CD4-positive, alpha-beta T cell treated with Interleukin-4 for 4 hours (primary cell): ENCODE measurements at places on chromosomes 1 and 21.
A peak's percentile ranks its signal among the peaks of the same experiment; 100 is the strongest.

DNA sequence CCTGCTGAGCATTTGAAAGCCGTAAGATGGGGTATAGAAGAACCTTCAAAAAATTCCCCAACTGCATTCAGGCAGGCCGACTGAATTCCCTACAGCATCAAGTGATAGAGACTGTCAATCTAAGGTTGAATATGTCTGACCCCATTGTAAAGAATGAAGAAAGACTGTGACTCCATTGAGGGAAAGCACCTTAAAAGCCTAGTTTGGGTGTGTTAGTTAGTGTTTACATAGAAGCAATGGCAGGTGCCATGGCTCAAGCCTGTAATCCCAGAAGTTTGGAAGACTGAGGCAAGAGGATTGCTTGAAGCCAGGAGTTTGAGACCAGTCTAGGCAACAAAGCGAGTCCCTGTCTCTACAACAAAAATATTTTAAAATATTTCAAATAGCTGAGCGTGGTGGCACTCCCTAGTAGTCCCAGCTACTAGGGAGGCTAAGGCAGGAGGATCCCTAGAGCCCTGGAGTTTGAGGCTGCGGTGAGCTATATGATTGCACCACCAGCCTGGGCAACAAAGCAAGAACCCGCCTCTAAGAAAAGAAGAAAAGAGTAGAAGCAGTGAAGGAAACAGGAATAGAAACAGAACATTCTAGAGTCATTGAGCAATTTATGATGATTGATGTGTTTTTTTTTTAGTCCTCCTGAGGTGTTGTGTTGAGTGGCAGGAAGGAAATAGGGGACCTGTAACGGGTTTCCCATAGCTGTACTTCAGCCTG is 15.4 kb downstream of the POLR3GL start:
- DNase-seq: peak; percentile 66

DNA sequence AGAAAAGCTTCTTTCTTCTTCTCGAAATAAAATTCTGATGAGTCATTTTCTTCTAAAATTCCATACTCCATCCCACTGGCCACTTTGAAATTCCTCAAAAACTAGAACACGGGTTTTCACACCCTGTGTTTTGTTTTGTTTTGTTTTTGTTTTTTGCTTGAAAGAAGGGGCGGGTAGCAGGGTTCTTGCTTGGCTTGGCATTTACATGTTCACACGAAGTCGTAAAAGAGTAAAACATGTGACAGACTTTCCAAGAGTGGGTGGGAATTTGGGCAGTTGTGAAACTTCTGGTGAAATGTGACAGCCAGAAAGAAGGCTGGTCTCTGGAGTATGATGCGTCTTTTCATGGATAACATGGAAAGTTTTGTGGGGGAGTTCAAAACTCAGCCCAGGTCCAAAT is 47.1 kb upstream of the FMN2 start:
- DNase-seq: no peak

- DNase-seq: no peak
Observed at GRCh38 chr1:37482004-37482785, 7.8 kb downstream of the ZC3H12A start.

- DNase-seq: no peak
Observed at GRCh38 chr1:15141935-15142539, 11.5 kb upstream of the TMEM51 start.

GRCh38 chr1:8014381-8014988 is 11.6 kb downstream of the ERRFI1 start:
- DNase-seq: no peak

DNA sequence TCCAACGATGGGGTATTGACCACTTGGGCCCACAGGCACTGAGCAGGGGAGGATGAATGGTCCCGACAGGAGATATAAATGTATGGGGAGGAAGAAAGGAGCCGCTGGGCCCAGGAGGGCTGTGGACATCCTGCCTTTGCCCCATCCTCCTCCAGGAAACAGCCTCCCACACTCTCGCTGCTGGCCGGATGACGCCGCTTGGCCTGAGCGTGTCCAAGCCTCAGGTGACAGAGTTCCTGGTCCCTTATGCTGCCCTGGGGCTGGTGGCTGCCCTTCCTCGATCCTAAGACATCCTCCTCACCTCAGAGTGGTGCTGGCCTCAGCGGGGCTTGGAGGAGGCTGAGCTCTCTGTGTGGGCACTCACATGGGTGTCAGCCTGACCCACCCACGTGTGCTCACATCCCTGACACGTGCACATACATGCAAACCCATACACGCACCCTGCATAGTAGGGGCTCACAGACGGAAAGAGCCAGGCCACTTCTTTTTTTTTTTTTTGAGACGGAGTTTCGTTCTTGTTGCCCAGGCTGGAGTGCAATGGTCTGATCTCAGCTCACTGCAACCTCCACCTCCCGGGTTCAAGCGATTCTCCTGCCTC is 5.9 kb upstream of the SERINC2 start:
- DNase-seq: no peak

GRCh38 chr1:169568497-169568896 is 17.8 kb downstream of the F5 start:
- no peak for DNase-seq

DNA sequence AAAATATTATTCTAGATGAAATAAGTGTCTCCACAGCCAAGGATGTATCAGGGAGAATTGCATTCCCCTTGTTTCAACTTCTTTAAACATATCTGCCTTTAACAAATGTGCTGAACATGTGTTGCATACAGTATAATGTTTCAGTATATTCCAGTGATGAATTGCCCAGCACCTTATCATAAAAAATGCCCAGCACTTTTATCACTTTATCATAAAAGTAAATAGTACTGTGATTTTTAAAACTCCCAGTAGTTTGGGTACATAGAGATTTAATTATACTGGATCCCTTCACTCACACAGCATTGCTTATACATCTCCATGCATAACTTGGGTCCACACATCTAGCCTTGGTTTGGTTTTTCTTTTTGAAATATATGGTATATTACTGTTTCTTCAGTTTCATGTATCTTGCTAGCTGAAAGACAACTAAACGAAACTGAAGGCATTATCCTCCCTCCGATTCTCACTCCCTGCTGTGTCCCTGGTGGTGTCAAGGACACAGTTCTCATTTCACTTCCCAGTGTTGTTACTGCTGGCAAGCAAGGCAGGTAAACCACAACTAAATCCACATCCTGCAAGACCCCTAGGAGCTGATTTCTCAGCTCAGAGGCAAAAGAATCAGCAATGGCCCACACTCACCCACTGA is 118.2 kb upstream of the SLC44A3 start:
- no peak for DNase-seq

- DNase-seq: peak; percentile 2
Observed at GRCh38 chr1:7842517-7842916, 10.3 kb downstream of the UTS2 start.

GRCh38 chr1:183968386-183968785 is 69.1 kb downstream of the COLGALT2 start:
- DNase-seq: no peak

GRCh38 chr1:245500546-245500945 is 345.8 kb downstream of the KIF26B start:
- no peak for DNase-seq

GRCh38 chr1:116769561-116769977 is 15.3 kb downstream of the CD2 start:
- DNase-seq: peak; percentile 96

GRCh38 chr1:74853756-74854155 is 120.8 kb downstream of the TYW3 start:
- DNase-seq: no peak

DNA sequence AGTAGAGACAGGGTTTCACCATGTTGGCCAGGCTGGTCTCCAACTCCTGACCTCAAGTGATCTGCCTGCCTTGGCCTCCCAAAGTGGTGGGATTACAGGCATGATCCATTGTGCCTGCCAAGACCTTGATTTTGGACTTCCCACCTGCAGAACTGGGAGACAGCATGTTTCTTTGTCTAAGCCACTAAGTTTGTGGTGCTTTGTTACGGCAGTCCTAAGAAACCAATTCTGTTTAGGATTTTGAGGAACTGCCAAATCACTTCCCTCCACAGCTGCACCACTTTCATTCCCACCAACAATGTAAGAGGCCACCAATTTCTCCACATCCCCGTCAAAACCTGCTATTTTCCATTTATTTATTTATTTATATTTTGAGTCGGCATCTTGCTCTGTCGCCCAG is 46.1 kb downstream of the CHAF1B start:
- DNase-seq: no peak

DNA sequence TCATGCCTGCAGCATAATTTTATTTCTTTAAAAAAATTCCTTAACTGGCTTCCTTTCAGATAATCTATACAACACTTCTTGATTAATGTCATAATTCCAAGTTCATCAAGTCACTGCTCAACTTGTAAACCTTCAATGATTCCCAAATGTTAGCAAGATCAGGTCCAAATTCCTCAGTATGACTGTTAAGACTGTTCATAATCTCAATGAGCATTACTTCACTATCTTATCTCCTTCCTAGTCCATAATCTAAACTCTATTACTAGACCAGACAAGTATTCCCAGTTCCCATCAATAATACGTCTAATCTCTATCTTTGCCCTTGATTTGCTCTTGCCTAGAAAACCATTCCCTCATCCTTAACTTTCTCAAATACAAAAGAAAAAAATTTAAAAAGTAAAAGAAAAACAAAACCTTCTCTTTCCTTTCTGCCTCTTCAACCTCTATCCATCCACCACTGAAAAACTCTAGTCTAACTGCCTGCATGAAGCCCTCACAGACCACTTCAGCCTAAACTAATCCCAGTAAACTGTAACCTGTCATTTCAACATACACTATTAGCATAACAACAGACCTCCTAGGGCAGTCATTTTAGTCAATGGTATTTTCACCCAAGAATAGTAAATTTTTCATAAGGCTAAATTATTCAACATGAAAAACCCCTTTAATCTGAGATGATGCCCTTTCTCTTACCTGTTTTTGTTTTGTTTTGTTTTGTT is 15.5 kb downstream of the LUZP1 start:
- DNase-seq: no peak

DNA sequence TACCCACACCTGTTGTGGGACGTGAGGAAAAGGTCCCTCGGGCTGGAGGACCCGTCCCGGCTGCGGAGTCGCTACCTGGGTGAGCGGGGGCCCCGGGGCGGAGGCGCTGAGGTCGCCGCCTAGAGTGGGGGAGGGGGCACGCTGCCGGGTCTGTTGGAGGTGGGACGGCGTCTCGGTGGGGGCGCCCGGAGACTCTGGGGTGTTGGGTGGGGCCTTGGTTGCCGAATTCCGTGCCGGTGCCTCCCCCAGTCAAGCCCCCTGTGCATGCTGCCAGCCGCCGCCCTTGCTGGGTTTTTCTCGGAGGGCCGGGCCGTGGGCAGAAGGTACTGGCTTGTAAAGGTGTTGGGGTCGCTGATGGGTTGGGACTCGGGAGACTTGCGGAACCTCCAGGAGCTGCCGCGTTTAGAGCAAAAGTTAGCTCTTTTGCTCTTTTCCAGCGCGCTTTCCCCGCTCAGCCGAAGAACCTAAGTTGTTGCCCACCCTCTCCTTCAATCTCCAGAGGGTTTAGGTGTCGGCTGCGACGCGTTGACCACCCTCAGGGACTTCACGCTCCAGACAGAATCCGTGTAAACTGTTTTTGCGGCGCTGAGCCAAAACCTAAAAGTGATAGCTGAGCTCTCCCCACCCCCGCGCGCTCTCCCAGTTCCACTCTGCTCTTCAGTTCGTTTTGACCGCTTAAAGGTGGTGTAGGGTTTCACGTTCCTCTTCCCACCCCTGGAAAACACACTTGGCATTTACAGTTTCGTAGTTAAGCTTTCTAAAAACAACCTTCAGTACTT is at the start of gene MPC2:
Gene MPC2 (minus strand): TSS at position 143 of the 779 bp plus-strand sequence. CDS start 1,231 bp downstream, outside the sequence.
- peak; percentile 54 for DNase-seq

- DNase-seq: no peak
Observed at GRCh38 chr1:201648907-201649721, 110.2 kb downstream of the NAV1 start.

DNA sequence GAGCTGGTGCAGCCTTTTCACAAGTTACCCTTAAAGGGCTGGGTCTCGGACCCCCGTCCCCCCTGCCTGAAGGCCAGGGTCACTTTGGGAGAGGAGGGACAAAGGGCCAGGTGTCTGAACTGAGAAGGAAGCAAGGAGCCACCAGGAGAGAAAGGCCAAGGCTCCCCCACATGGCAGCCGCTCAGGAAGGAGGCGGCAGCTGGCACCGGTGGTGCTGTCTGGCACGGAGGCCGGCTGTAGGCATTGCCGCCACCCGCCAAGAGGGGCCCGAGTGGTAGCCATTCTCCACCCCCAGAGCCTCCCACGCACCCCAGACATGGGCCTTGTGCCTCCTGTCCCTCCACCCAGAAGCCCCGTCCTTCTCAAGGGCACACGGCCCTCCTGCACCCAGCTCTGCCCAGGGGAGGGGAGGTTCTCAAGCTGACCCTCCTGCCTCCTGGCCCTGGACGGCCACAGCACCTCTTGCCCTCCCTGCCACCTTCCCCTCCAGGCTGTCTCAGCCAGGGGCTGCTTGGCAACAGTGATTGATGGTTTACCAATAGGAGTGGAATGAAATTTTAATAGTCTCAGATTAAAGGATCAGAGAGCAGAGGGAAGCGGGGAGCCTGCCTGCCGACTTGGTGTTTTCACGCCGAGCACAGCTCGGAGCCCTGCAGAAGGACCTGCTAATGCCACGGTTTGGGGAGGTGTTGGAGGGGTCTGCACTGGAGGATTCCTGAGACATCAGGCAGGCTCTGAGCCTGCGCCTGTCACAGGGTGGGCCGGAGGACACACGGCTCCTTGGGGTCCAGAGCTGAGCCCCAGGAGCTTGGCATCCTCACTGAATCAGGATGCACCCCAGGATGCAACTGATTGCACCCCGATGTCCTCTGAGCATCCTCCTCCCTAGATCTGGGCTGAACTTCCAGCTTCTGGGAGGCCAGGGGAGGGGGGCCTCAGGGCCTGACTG is 211.9 kb upstream of the VAMP3 start:
- no peak for DNase-seq

- no peak for DNase-seq
Observed at GRCh38 chr1:40772146-40772955, 11.2 kb upstream of the KCNQ4 start.

- DNase-seq: no peak
Observed at GRCh38 chr1:26535201-26535600, 5.6 kb downstream of the RPS6KA1 start.

GRCh38 chr1:222047366-222047765 is 305.5 kb upstream of the DUSP10 start:
- DNase-seq: no peak

DNA sequence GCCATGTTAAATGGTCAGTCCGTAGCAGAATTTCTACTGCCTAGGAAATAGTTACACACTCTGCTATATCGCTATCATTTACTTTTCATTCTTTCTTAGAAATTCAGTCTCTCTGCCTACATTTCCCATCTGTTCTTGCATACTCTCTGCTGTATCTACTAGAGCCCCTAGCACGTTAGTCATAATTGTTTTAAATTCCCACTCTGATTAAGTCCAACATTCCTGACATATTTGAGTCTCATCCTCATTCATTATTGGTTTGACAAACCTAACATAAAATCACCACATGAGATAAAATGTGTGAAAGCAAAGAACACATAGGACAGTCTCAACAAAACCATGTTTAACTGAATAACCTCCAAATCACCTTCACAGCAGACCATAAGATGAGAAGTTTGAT is 513.6 kb downstream of the PLPP3 start:
- no peak for DNase-seq

GRCh38 chr21:36902793-36903192 is 63.7 kb downstream of the HLCS start:
- no peak for DNase-seq
